SW480 (cell line): ENCODE measurements at places on chromosomes 7 and 10.
A peak's percentile ranks its signal among the peaks of the same experiment; 100 is the strongest.

DNA sequence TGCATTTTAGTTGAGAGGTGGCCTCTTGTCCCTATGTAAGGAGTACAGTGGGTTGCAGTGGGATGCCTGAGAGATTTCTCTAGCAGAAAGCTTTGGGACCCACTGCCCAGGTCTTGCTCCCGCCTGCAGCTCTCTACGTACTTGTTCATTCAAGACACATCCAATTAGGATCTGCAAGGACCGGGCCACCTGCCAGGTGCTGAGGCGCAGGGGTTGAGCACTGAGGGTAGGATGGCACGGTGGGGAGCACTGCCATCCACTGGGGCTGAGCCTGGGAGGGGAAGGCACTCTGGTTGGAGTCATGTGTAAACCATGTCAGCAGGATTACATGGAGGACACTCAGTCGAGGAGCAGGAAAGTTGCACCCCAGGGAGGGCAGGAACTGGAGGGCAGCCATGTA is 191.1 kb upstream of the GRB10 start:
- DNase-seq = no peak

- no peak for DNase-seq
Observed at GRCh38 chr7:104621321-104621720, 292.9 kb downstream of the LHFPL3 start.

DNA sequence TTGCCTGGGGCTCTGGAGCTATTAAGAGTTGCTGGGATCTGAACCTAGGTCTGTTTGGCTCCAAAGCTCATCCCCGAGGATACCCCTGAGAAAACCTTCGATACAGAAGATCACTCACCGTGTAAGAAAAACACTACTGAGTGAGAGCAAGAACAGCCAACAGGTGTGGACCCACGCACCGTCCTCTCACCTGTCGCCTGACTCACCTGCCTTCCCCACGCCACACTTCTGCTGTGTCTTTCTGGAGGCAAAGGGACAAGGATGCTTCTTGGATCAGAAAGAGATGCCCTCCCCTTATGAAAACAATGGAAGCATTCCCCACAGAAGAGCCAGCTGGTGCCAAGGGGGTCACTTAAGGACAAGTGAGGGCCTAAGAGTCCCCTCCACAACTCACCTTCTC is 46.7 kb downstream of the COL13A1 start:
- DNase-seq = no peak

- no peak for DNase-seq
Observed at GRCh38 chr7:31648288-31648687, 38.7 kb upstream of the PPP1R17 start.

GRCh38 chr7:149626972-149627371 is 129.4 kb upstream of the ZNF746 start:
- DNase-seq = no peak

- no peak for DNase-seq
Observed at GRCh38 chr10:77090381-77091356, 546.9 kb downstream of the KCNMA1 start.

DNA sequence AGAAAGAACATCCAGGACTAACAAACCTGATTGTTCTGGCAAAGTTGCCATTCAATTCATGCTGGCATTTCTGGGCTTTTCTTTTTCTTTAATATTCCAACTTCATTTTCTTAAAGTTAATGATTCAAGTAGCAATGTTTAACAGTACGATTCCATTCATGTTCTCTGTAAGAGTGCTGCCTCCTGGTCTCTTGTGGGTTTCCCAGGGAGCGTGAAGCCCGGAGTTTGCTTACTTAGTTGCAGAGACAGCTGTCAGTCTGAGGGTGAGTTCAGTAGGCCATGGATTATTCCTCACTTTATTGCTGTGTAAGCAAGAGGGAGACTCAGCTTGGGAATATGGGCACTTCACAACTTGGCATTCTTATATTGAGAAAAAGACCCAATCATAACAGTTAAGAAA is 142.2 kb downstream of the TWIST1 start:
- no peak for DNase-seq

DNA sequence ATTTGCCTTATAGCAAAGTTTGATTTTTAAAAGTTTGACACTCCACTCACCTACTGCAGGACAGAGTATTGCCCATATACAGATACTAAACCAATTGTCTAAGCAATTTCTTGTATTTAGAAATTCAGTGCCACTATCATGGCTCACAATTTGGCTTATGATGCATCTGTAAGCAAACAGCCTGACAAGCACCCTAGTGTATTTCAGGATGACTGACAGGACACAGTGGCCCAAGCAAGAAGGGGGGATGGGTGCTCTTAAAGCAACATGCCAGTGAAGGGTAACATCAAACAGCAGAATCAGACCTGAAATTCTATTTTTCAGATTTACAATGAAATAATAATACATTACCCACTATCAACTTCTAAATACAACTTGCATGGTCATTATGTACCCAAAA is 30.5 kb downstream of the CTNNA3 start:
- DNase-seq = peak; percentile 7

- no peak for DNase-seq
Observed at GRCh38 chr7:36602934-36603887, 121.1 kb downstream of the AOAH start.

DNA sequence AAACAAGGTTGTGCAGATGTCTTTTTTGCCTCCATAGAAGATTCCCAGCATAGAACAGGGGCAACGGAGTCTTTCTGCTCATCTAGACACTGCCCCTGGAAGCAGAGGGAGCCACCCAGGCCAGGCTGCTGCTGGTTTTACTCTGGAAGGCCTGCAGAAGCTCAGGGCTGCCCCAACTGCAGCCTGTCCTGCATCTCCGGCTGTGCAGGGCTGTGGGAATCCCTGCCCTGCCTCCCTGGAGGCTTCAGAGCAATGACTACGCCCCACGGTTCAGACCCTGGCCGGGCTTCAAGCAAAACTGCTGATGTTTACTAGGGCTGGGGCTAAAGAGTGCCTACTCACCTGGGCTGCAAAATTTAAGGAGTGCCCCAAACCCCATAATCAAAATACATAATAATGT is 43.9 kb downstream of the GHRHR start:
- no peak for DNase-seq

DNA sequence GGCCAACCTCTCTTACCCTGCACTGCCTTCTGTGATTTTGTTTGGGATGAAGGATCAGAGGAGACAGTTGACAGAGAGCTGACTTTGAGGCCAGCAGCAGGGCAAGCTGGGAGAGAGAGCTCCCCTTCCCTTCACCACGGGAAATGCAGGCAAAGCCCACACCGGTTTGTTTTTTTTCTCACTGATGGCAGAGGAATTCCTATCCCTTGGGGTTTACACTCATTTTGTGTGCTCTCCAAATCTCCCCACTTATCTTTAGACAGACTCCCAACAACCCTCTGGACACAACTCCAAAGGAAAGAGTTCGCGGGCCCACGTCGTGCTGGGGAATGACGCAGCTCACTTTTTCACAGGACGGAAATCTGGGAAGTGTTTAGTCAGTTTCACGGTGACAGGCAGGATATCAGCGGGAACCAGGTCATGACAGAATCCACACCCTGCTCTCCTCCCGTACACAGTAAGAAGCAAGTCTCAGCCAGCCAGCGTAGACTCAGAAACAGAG is 68.3 kb upstream of the FAM171A1 start:
- DNase-seq = peak; percentile 44

DNA sequence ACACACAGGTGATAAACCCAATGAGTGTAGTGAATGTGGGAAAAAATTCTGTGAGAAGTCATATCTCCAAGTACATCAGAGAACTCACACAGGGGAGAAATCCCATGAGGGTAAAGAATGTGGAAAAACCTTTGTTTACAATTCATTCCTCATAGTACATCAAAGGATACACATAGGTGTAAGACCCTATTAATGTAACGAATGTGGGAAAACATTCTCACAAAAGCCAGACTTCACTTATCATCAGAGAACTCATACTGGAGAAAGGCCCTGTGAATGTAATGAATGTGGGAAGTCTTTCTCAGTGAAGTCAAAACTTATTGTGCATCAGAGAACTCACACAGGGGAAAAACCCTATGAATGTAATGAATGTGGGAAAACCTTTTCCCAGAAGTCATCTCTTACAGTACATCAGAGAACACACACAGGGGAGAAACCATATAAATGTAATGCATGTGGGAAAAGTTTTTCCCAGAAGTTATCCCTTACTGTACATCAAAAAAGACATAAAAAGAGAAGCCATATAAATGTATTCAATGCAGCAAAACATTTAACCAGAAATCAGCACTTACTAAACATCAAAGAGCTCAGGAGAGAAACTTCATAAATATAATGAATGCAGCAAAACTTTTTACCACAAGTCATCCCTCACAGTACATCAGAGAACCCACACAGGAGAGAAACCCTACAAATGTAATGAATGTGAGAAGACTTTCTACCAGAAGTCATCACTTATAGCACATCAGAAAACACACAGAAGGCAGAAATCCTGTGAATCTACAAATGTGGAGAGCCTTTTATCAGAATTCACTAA is 49.8 kb downstream of the ZNF239 start:
- no peak for DNase-seq

DNA sequence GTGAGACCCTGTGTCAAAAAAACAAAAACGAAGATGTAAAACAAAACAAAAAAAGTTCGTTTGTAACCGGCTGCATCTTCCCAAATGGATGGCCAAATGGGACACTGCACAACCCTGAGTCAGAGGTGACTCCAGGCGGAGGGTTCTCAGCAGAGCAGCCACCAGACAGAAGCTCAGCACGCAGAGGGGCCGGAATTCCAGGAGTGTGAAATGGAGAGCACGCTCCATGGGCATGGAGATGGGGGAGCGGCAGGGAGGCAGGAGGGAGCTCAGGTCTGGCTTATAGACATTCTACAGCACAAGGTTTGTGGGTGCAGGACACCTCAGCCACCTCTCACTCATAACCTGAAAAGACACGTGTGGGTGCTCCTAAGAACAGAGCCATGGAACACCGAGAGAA is 227.0 kb downstream of the MAD1L1 start:
- no peak for DNase-seq

DNA sequence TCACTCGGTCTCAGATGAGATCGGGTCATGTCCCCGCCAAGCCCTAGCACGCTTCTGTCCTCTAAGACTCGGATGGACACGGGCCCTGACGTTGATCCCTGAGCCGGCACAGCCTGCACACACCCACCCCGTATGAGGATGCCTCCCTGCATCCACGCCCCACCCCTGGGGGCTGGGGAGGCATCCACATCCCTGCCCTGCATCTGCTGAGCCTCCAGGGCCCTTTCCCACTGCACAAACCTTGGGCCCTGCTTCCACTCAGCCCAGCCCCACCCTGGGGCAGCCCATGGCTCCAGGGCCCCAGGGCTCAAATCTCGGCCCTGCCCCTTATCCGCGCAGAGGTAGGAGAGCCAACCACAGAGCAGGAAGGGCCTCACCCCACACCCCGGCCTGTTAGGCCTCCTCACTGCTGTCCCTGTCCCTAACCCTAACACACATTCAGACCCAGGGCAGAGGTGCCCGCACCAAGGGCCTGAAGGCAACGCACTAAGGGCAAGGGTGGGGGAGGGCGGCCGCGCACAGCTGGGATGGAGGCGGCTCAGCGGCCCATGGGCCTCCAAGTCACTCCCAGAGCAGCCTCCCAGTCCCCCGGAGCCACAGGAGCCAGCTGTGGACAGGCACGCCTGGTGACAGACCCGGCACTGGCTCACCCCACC is 9.5 kb upstream of the MICALL2 start:
- DNase-seq = no peak

DNA sequence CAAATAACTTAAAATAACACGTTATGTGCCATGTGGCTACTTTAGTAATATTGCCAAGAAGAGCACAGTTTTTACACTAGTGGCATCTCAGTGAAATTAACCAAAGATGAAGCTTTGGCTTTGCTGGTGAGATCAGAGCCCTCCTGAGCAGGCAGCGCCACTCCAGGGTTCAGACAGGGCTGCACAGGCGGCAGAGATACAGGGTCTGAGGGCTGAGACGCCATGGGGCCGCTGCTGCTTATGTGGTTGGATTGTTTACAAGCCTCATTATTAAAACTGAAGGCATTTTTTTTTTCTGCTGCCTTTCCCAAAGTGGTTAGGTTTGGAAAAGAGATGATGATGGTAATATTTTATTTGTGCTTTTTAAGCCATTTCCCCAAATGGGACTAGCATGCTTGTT is 68.8 kb upstream of the DNAJB6 start:
- no peak for DNase-seq

- no peak for DNase-seq
Observed at GRCh38 chr7:2968176-2968575, 75.5 kb downstream of the CARD11 start.

DNA sequence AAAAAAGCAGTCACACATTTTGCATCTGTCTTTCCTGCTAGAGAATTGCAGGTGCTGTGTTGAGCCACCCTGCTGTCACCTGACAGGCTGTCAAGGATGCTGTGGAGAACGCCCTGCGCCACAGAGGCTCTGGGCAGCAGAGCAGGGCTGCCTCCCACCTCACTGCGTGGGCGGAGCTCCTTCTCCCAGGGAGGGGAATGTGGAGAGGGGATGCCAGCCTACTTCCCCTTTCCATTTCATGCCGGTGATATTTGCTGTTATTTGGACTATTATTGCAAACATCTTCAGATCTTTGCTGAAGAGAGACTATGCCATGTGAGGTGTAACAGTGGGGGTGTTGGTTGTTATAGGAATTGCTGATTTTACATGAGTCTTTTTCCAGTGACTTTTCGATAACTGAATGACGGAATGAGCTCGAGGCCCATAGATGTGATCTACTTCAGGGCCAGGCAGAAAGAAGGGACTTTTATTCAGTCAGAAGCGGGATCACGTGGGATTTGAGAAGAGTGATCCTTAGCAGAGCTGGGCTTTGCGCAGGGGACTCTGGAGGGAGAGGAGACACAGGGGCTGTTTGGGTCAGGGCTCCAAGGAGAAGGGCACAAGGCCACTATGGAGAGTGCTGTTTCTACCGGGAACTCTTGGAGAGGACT is 13.6 kb upstream of the PRKAG2 start:
- no peak for DNase-seq

DNA sequence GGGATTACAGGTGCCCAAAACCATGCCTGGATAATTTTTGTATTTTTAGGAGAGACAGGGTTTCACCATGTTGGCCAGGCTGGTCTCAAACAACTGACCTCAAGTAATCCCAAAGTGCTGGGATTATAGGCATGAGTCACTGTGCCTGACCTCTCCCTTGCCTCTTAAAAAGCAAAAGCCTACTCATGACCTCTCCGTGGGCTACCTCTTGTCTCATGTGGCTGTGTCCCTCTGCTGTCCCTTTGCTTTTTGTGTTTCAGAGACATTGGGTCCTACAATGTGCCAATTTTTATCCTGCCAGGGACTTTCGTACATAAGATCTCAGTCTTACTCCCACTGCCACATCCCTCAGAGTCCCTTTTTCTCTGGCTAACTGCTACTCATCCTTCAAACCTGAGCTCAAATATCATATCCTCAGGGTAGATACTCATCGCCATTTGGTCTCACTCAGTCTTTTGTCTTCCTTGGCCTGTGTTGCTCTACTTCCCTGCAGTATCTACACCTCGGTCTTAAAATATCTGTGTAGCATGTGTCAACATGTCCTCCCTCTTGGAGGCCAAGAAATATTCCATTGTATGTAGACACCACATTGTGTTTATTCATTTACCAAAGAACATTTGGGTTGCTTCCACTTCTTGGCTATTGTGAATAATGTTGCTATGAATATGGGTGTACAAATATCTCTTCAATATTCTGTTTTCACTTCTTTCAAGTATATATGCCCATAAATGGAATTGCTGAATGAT is 465.0 kb upstream of the KLF6 start:
- DNase-seq = no peak

GRCh38 chr7:114930107-114930661 is 8.3 kb downstream of the MDFIC start:
- no peak for DNase-seq
